ENCODE measurements at places on chromosomes 2 and 18.

DNA sequence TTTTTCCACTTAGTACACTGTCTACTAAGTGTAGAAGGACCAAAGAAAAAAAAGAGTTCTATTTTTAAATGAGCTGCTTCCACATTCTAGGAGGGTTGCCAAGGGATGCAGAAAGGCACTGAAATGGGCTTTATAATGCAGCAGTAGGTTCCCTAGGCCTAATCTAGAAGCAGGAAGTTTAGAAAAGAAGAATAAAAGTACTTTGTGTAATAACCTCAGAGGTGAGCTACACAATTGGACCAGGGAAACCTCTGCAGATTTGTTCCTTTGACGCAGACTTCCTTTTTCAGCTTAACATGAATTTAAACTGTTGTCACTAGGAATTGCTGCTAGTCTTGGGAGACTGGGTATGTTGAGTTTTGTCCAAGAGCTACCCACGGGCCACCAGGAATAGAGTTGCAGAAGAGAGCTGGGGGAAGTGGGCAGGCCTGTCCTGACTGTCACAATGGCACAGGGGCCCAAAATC, 34.6 kb upstream of the RAB1A start:
- DNase-seq, result no peak

- DNase-seq, result no peak
Observed at GRCh38 chr2:15158532-15158931, 402.6 kb downstream of the NBAS start.

DNA sequence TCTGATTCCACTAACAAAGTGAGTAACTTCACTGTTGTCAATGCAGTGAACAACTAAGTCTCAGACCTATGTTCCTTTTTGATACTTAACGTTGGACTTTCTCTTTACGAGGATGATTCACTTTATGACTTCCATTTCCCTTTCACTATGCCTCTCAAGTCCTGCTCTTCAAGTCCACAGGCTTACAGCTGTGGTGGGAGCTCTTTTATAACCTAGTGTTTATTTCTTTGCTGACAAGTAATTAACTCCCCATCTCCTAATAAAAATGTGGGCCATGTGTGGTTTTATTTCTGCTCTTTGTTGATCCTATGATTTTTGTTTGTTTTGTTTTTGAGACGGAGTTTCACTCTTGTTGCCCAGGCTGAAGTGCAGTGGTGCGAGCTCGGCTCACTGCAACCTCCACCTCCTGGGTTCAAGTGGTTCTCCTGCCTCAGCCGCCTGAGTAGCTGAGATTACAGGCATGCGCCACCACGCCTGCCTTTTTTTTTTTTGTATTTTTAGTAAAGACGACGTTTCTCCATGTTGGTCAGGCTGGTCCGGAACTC, 142.1 kb downstream of the USP34 start:
- no peak for DNase-seq

DNA sequence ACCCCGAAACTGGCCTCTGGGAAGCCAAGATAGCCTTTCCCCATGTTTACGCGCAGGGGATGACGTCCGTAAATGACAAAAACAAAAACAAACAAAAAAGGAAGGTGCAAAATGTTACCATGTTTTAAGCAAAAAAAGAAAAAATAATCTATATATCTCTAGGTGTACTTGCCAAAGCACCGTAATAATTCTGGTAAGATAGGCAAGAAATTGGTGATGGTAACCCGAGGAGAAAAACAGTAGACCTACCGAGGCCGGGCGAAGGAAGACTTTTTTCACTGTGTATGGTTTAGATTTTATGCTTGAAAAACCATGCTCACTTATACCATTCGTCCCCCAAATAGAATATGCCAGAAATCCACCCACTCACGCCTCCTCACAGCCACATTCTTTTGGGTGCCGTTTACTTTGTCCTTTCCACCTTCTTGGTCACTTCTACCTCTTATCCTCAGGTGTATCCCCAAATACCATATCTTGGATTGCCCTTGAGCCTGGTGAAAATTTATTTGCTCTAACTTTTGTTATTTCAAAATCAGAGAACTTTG, 8.0 kb downstream of the GATA6 start:
- DNase-seq, result no peak

DNA sequence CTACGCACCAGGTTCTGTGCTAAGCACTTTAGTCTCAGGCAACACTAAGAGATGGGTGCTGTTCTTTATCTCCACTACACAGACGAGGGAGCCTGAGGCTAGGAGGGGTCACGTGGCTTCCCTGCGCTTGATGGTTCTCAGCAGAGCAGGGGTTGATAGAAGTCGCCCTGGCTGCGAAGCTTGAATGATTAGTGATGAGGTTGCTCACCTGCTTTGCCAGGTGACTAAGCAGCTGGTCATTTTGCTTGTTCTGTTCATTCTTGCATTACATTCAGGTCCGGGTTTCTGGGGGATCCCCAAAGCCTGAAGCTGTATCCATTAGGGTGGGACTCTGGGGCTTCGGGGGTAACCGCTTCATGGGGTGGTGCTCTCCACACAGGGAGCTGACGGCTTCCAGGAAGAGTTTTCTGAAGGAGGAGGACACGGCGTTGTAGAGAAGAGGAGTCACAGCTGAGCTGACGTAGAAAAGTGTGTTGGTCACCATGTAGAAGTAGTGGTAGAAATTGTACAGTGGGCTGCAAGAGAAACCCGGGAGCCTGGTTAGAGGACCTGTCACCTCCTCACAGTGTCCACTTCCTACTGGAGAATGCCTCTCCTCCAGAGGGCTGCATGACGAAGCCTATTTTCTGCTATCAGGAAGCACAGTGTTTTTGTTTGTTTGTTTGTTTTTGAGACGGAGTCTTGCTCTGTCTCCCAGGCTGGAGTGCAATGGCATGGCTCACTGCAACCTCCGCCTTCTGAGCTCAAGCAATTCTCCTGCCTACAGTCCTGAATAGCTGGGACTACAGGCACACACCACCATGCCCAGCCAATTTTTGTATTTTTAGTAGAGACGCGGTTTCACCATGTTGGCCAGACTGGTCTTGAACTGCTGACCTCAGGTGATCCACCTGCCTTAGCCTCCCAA, 11.5 kb downstream of the NTSR2 start:
- DNase-seq, result no peak

- no peak for DNase-seq
Observed at GRCh38 chr2:200757399-200757798, 54.3 kb upstream of the BZW1 start.

DNA sequence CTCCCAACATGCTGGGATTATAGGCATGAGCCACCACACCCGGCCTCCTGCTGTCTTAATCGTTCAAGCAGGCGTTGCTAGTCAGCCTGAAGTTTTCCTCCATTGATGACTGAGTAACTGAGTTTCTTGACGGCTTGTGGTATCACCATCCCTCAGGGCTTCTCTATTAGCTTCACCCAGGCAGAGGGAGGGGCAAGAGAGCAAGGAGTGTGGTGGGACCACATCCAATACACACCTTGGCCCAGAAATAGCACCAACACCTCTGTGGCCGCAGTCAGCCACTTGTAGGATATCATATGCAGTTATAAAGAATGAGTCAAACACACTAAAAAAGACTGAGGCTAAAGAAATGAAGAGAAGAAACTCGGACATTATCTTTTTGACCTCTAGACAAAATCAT, 1009.4 kb upstream of the CELF4 start:
- no peak for DNase-seq

DNA sequence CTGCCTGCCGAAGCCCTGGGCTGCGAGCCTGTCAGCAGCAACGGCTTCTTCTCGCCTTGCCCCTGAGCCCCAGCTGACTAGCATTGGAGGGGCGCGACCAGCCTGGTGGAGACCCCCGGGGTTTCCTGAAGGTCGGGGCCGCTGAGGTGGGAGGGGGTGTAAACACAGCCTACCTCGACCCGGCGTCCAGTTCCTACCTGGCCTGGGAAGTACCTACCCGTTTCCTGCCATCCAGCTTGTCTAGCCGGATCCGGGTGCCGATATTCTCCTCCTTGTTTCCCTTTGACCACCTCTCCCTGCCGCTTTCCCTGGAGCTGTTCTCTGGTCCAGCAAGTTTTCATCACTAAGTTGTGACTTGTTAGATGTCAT, 511 bp downstream of the MOB4 start:
- no peak for DNase-seq

DNA sequence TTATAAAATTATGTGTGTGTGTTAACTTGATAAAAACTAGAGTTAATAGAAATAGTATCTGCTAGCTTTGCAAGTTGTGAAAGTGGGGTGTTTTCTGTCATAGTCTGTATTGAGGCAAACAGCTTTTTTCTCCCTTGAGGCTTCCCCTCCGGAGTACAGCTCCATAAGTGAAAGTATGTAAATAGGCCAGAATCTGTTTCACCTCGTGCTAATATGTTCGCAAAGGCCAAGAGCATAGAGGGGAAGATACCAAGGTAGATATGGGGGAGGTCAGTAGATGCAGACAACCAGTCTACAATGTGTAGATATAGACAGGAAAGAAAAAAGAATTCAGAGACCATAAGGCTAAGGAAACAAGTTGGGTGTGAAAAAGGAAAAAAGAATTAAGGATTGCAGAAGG, 72.9 kb downstream of the PTRHD1 start:
- no peak for DNase-seq

DNA sequence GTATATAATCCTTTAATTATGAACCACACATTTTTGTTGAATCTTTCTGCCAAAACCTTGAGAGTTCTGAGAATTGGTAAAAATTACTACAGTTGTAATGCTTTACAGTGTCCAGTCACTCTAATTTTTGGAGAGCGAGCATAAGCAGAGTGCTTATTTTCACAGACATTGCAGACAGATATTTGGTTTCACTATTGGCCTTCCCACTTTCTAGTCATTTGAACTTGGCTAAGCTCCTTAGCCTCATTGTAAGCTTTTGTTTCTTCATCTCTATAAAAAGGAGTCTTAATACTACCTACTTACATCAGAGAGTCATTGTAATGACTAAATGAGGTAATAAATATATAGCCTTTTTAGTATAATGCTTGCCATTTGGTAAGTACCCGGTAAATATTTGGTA, 80.4 kb downstream of the LCLAT1 start:
- no peak for DNase-seq

DNA sequence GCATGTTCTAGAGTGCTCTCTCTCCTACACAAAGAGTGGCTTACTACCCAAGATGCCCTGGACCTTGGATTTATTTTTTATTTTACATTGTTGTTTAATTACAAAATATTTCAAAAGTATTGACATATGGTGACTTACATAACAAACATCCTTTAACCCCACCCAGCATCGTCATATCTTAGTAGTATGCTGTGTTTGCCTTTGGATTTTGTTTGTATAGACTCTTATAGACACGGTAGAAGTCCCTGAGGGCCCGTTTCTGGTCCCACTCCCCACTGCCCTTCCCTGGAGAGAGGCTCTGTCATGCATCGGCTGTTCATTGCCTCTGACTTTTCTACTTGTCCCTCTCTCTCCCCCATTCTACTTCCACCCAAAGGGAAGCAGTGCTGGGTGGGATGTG, 112.0 kb downstream of the ZBTB7C start:
- DNase-seq, result no peak

DNA sequence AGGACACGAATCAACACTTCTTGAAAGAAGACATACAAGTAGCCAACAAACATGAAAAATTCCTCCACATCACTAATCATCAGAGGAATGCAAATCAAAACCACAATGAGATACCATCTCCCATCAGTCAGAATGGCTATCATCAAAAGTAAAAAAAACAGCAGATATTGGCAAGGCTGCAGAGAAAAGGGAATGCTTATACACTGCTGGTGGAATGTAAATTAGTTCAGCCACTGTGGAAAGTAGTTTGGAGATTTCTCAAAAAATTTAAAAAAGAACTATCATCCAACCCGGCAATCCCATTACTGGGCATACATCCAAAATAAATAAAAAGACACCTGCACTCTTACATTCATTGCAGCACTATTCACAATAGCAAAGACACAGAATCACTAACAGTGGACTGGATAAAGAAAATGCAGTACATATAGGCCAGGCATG, 78.7 kb downstream of the GRB14 start:
- DNase-seq, result peak; percentile 17

- no peak for DNase-seq
Observed at GRCh38 chr2:238702276-238703052, 145.4 kb upstream of the TWIST2 start.
